ENCODE measurements at places on chromosomes 7 and 10. TPM values are rescaled to one million over a fixed set of nuclear protein-coding genes. Genes with fewer than 3 reads are reported as not detected.

IFIT5 gene
- 21.1 TPM for total RNA-seq

CHRM2 gene
- total RNA-seq = not detected

GRID1 gene
- not detected for total RNA-seq

DDC gene
- total RNA-seq = not detected

PTF1A gene
- not detected for total RNA-seq

SHH gene
- total RNA-seq = not detected

SNCG gene
- 5.3 TPM for total RNA-seq

RSPH10B gene
- total RNA-seq = not detected

SUN3 gene
- not detected for total RNA-seq

MCM10 gene
- total RNA-seq = 2.6 TPM

NPC1L1 gene
- 0.18 TPM for total RNA-seq

VSTM4 gene
- 3.1 TPM for total RNA-seq

FRG2B gene
- not detected for total RNA-seq

ASB13 gene
- total RNA-seq = 9.4 TPM

MARCHF5 gene
- 10.1 TPM for total RNA-seq

MACC1 gene
- 0.18 TPM for total RNA-seq

R3HCC1L gene
- total RNA-seq = 6.1 TPM

KLF14 gene
- not detected for total RNA-seq

TAS2R41 gene
- not detected for total RNA-seq

TBATA gene
- total RNA-seq = not detected

GRM8 gene
- not detected for total RNA-seq

TDRD1 gene
- 0.16 TPM for total RNA-seq

ICA1 gene
- not detected for total RNA-seq

NODAL gene
- total RNA-seq = not detected

CDNF gene
- total RNA-seq = 0.36 TPM

ENTPD1 gene
- total RNA-seq = 6.5 TPM

NPTX2 gene
- total RNA-seq = 88.5 TPM

NEURL1 gene
- total RNA-seq = not detected

ADRA2A gene
- 0.36 TPM for total RNA-seq

FLNC gene
- 131 TPM for total RNA-seq

GOLGA7B gene
- total RNA-seq = not detected

FRMD4A gene
- 11.8 TPM for total RNA-seq

GDF10 gene
- total RNA-seq = not detected
